ENCODE measurements at places on chromosomes 13 and 19. TPM values are rescaled to one million over a fixed set of nuclear protein-coding genes. Genes with fewer than 3 reads are reported as not detected.

SYNE4 gene
- total RNA-seq, result 0.15 TPM

ADPRHL1 gene
- 17.4 TPM for total RNA-seq

C19orf33 gene
- total RNA-seq, result 563 TPM

PGLYRP1 gene
- total RNA-seq, result not detected

TUBA3C gene
- not detected for total RNA-seq

C13orf42 gene
- not detected for total RNA-seq

CALM3 gene
- total RNA-seq, result 191 TPM

FAM216B gene
- not detected for total RNA-seq

MADCAM1 gene
- 0.19 TPM for total RNA-seq

All from A549 treated with dexamethasone at 1 μM for 4 hours (cell line).